ENCODE measurements at places on chromosomes 3 and 15. TPM values are rescaled to one million over a fixed set of nuclear protein-coding genes. Genes with fewer than 3 reads are reported as not detected.

The DPP8 gene
- 12.5 TPM for total RNA-seq

The PRTG gene
- 0.35 TPM for total RNA-seq

The ZNF502 gene
- 1.5 TPM for total RNA-seq

The RBP2 gene
- total RNA-seq: not detected

The NAALADL2 gene
- total RNA-seq: 8.8 TPM

The ITIH1 gene
- total RNA-seq: 1.9 TPM

The MB21D2 gene
- 2.2 TPM for total RNA-seq

The MRPS11 gene
- 18.0 TPM for total RNA-seq

The MYO5C gene
- total RNA-seq: 52.7 TPM

The OR5H14 gene
- not detected for total RNA-seq

The ECE2 gene
- total RNA-seq: 8.4 TPM

The ANKRD34C gene
- not detected for total RNA-seq

The TMCC1 gene
- total RNA-seq: 21.4 TPM

The RASGRP1 gene
- total RNA-seq: 0.79 TPM

The SCG5 gene
- total RNA-seq: 74.0 TPM

The GOLGA8H gene
- 1.8 TPM for total RNA-seq

The NDN gene
- total RNA-seq: 9.7 TPM

The CLDN18 gene
- not detected for total RNA-seq

The PFKFB4 gene
- total RNA-seq: 7.4 TPM

The CYP8B1 gene
- not detected for total RNA-seq

The ALDH1L1 gene
- 16.9 TPM for total RNA-seq

The SERPINI2 gene
- total RNA-seq: 213 TPM

The SLC22A14 gene
- 0.12 TPM for total RNA-seq

The SLITRK3 gene
- 0.03 TPM for total RNA-seq

The TMEM207 gene
- not detected for total RNA-seq

The LRRC3B gene
- not detected for total RNA-seq

The COMMD2 gene
- 10.4 TPM for total RNA-seq

The ZKSCAN7 gene
- total RNA-seq: 1.9 TPM

The SUSD5 gene
- total RNA-seq: 0.08 TPM

The MESP1 gene
- total RNA-seq: 2.5 TPM

The HYAL1 gene
- 7.0 TPM for total RNA-seq

The OSBPL10 gene
- total RNA-seq: 3.7 TPM

The SI gene
- total RNA-seq: not detected

The ACKR4 gene
- total RNA-seq: 1.4 TPM
